ENCODE measurements at places on chromosomes 7 and 10. TPM values are rescaled to one million over a fixed set of nuclear protein-coding genes. Genes with fewer than 3 reads are reported as not detected.

The PRLHR gene
- not detected for total RNA-seq

The CCDC172 gene
- not detected for total RNA-seq

The OPALIN gene
- total RNA-seq = not detected

The CLRN3 gene
- not detected for total RNA-seq

The RBM33 gene
- 117 TPM for total RNA-seq

The RELN gene
- total RNA-seq = not detected

The PDK4 gene
- total RNA-seq = 0.53 TPM

The ZCWPW1 gene
- 10.8 TPM for total RNA-seq

DNA sequence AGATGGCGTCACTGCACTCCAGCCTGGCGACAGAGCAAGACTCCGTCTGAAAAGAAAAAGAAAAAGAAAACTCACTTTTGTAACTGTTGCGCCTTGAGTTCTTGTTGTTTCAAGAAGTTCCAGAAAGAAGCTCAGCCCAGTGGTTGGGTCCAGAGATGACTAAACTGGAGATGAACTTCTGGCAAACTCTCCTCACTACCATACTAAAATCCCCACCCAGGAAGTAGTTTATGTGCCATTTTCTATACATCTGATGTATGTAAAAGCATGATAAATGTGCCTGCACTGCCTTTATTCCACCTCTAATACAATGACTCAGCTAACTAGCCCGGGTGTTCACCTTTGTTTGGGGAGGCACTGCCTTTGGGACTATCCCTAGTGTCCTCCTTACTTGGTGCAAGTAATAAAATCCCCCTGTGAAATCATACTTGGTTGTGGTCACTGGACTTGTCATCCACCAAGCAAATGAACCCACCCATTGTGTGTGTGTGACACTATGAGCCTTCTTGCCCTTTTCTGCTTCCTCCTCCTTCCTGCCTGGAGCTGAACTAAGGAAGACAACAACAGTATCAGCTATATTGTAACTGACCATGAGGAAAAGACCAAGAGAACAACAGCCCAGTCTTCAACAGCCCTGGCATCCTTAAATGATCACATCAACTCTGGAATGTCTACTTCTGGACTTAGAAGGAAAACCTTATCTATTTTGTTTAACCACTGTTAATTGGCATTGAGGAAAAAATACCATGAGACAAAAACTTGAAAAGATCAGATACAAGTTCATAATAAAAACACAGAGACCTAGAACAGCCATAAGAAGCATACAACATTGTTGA lies 33.6 kb downstream of the JMJD1C start:
- DNase-seq = no peak

- DNase-seq = no peak
Measured at GRCh38 chr10:65769828-65770227, 1156.0 kb upstream of the LRRTM3 start.

- DNase-seq = no peak
Measured at GRCh38 chr10:49518982-49519578, 19.8 kb downstream of the ERCC6 start.

- DNase-seq = no peak
Measured at GRCh38 chr10:47042780-47043750, 131.8 kb downstream of the PTPN20 start.

GRCh38 chr7:124155432-124156022 lies 122.7 kb upstream of the TMEM229A start:
- DNase-seq = no peak

DNA sequence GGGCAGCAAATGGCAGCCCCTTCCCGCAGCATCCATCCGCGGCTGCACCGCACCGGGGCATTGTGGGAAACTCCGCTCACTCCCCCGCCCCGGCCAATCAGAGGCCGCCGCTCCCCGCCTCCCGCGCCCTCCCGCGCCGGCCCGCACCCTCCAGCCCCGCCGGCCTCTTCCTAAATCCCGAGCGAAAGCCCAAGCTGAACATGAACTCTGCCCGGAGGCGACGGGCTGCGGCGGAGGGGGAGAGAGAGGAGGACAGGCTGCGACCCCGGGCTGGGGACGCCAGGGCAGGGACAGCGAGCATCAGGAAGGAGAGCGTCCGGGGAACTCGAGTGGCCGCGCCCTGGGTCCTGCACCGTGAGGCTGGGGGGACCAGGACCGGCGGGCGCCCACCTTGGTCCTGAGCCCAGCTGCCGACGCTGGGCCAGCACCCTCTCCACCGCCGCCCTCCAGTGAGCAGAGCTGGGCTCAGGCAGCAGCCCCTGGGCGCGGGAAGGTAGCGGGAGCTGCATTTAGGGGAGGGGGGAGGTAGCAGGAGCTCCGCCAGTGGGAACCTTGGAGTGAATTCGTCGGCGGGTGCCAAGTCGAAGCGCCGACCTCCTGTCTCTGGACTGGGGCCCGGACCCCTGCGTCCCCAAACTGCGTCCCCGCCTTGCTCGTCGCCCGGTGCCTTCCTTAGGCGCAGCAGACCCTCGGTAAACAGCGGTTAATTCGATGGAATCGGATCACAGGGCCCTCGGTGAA lies at the start of gene DGKI:
TSS of gene DGKI (minus strand) at position 148 of the 741 bp plus-strand sequence.
- no peak for DNase-seq

All from activated B cell treated with CpG ODN at 0.5 μM for 24 hours (primary cell).